ENCODE measurements at places on chromosomes 2 and 18.

GRCh38 chr2:4844881-4845280 is 847.3 kb upstream of the SOX11 start:
- DNase-seq = no peak

DNA sequence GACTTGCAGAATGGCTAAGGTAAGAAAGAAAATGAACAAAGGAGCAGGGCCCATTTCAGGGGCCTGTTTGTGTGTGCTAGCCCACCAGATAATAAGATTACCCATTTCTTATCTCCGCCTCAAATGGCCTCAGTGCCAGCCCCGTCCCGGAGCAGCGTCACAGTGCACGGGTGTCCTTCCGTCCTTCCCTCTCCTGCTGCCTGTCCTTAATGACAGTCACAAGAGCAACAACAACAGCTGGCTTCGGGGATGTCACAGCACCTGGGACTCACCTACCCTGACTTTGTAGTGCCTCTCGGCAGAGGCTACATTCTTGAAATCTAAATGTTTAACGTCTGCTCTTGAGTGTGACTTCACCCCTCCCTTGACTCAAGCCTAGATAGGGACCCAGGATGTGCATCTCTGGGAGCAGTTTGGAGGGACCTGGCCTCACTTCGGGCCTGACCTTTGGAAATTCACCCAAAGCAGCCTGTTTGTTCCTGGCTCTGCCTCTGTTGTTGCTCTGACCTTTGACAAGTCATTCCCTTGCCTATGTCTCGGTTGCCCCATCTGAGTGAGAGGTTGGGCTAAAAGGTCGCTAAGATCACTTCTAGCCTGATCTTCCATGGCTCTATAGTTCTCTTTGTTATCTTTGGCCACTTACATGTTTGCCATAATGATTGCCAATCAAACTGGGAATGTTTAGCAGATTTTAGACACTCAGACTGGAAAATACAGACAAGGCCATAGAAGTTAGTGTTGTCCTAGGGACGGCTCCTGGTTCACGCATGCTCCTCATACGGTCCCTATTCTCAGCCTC is 122.5 kb downstream of the KLHL29 start:
- DNase-seq = no peak

GRCh38 chr2:43415592-43415991 is 180.2 kb downstream of the THADA start:
- DNase-seq = no peak

DNA sequence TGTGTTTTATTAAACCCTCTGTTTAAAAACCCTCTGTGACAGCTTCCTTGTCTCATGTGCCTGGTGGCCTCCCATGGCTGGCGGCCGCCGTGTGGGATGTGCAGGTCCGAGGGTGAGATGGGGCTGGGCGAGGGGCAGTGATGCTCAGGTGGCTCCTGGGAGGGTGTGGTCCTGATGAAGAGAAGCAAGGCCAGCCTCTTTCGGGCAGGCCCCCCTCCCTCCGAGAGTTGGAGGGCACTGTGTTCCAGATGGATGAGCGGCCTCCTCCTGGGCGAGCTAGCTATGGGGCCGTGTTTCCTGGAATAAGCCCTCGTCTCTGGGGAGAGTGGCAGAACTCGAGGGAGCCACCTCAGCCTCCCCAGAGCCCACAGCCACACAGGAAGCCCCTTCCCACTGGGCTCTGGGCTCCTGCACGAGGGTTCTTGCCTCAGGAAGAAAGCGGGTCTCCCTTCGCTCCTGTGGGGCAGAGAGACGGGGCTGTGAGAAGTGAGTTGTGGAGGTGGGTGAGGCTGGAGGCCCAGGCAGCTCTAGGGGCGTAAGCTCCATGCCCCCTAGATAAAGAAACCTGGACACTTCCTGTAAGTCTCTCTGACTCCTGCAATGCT is 72.1 kb downstream of the ASB1 start:
- no peak for DNase-seq

DNA sequence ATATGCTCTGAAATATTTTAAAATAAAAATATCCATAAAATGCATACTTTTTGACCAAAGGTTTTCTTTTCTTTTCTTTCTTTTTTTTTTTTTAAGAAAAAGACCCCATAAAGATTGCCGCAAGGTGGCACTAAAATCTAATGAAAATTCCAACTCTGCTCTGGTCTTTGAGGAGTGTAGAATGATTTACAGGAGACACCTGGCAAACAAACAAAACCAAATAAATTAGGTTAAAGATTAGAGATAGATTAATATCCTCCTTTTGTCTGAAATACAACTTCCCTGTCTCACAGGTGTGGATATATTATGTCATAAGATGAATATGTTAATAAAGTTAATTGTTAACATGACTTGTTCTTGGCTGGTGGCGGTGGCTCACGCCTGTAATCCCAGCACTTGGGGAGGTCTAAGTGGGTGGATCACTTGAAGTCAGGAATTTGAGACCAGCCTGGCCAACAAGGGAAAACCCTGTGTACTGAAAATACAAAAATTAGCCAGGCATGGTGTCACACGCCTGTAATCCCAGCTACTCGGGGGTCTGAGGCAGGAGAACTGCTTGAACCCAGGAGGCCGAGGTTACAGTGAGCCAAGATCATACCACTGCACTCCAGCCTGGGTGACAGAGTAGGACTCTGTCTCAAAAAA is 3.5 kb upstream of the RHOB start:
- peak; percentile 7 for DNase-seq
